ENCODE measurements at places on chromosomes 1 and 21.

GRCh38 chr1:8517661-8518489, 200.0 kb downstream of the SLC45A1 start:
- DNase-seq: no peak

GRCh38 chr1:214332946-214333798, 52.2 kb downstream of the SMYD2 start:
- DNase-seq: peak; percentile 15

- no peak for DNase-seq
These were observed 27.1 kb downstream of the CITED4 start for GRCh38 chr1:40834968-40835545.

GRCh38 chr1:150579945-150580642, 684 bp upstream of the MCL1 start:
- DNase-seq: no peak

- DNase-seq: no peak
These were observed 87.2 kb downstream of the MAN1C1 start for GRCh38 chr1:25703671-25704266.

DNA sequence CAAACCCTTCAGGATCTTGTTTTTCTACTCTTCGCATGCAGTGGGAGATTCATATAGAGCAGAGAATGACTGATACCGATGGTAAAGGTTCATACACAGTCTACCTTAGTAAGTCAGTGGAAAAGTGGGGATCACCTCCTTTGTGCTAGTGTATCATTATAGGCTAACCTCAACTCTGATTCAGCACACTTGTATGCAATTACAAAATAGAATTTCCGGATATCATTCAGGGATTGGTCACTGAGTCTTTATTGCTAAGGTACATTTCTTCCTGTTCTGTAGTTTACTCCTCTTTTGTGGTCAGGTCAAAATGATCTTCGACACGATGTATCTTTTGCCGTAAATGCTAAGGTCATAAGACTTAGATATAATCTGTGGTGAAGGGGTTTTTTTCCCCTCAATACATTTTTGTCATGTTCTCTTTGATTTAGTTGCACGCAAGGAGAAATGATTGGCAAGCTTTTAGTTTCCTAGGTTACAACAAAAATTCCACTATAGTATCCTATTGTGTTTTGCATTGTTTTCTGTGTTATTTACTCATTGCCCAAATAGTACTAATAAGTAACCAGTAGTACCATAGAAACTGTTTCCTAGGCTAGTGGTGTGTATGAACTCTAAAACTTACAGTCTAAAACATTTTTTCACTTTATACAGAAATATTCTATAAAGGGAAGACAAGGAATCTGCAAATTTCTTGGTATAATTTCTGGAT, 35.7 kb upstream of the PLA2G4A start:
- DNase-seq: no peak

DNA sequence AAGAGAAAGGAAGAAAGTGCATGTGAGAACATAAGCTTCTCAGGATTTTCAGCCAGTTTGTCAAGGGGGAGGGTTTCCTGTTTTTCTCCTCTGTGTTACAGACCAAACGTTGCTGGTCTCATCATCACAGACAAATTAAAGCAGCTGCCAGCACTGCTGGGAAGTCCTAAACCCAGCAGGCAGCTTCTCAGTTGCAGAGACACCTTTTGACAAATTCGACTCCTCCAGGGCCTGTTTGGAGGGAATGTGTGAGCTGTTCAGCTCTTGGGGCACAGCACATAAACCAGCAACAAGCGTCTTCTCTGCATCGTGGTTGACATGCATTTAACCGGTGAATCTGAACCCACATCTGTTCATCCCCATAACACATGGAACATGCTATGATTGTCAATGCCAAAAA, 454.6 kb upstream of the RUNX1 start:
- peak; percentile 76 for DNase-seq

Measured in inflammatory macrophage treated with lipopolysaccharide for 4 hours (primary cell).